SK-N-MC (cell line): ENCODE measurements at places on chromosomes 6 and 20.

GRCh38 chr20:46809706-46810360 is 84.8 kb upstream of the EYA2 start:
- DNase-seq: no peak

DNA sequence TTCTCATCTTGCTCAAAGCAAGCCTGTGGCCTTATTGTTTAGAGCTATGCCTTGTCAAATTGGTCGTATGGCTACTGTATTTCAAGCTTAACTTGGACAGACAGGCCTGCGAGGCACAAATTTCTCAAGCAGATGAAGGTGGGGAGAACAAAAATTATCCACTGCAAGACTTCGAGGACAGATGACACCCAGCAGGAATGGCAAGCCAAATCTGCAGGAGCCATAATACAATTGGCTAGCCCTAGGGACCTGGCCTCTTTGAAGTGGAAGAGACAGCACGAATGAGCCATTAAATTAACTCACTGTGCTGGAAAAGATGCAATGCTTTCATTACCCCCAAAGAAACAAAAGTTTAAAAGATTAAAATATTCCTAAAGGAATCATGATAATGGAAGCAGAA is 5.0 kb upstream of the BLOC1S5 start:
- DNase-seq: no peak

- DNase-seq: no peak
These were observed 24.1 kb downstream of the ZHX3 start for GRCh38 chr20:41293269-41294037.

DNA sequence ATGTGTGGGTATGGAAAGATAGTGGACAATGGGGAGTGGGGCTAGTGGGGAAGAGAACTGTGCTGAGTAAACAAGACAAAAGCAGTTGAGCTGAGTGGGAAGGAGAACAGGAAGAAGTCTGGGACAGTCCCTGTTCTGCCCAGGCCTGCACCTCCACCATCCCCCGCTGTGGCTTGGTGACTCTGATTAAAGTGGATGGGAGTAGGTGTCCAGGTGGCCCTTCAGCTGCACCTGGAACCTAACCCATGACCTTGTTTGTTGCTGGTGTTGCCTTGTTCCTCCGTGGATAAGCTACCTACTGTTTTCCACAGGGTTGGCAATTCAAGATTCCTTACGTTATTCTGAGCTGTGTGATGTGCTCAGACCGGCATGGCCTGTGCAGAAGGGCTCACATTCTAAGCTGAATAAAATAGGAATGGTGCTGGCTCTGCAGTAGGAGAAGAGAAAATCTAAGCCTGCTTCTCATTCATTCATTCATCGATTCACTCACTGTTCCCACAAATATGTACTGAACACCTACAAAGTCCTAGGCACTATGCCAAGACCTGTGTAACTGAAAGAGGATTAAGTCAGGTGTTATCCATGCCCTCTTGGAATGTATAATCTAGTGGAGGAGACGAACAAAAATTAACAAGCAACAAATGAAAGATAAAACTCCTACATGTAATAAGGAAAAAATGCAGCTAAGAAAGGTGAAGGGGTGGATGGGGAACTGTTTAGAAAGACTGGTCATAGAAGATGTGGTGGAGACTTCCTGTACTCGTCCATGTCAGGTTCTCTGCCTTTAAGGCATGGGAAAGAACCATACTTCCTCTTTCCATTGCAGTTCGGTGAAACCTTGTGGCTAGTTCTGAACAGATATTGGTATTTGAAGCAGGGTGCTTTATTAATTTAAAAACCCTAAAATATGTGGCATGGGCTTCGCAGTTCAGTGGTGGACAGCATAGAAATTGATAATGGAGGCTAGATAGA is 10.1 kb upstream of the CALHM6 start:
- no peak for DNase-seq

DNA sequence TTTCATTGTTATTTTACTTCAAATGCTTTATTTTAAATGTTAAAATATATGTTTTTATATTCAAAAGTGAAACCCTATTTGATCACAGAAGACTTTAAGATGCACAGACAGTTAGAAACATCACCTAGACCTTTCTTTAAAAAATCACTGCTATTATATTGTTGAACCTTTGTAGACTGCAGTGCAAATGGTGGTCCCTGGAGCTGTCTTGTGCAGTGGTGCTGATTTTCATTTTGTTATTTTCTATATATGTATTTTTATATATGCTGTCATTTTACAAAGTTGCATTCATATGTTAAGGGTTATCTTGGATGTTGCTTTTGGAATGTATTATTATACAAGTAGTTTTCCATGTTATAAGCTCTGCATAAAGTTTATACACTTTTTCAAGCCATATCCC is 18.7 kb upstream of the HLA-B start:
- DNase-seq: no peak

DNA sequence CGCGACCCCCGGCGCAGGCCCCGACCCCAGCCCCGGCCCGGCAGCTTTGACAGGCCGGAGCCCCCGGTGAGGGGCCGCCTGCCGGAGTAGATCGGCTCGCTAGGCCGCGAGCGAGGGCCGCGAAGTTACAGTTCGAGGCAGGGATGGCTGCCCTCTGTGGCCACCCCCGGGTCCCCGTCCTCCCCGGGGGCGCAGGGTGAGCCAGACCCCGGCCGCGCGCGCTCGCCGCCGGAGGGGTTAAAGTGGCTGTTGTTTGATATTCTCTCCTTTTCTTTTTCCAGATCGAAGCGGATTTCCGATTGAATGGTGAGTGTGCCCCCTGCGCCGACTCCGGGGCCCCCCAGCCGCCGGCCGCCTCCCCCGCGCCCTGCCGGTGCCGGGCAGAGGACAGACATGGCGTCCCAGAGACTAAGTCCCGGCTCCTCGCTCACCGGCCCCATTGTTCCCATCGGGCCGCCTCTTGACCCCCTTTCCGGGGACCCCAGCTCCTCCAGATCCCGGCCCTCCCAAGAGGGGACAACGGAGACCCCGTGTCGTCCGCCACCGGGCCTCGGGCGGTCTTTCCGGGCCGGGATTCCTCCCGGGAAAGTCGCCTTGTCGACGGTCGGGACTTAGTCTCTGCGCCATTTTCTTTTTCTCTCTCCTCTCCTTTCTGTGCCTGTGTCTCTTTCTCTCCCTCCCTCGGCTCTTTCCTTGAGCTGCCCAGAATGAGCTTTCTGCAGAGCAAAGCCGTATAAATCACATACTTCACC is 704 bp downstream of the TOP1 start:
- no peak for DNase-seq

DNA sequence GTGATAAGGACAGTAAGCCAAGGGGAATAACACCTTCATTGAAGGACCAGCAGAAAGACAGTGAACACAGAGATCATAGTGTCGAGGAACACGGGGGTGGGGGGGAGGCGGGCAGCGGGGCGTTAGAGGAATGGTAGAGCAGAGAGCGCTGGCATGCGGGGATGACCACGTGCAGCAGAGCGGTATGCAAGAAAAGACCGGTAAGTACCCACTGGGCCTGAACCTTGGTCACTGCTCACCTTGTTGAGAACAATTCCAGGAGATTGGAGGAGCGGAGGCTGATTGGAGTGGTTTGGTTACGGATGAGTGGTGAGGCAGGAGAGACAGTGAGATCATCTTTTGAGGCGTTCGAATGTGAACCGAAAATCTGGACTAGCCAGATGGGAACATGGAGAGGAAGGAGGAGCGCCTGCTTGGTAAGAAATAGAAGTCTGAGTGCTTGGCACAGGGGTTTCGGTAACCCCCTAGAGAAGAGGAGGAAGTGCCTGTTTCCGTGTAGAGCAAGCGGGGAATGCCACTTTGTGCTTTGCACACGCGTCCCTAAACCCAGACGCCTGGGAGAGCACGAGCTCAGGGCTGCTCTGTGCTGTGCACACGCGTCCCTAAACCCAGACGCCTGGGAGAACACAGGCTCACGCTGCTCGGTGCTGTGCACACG is 70.0 kb downstream of the FAM120B start:
- no peak for DNase-seq

DNA sequence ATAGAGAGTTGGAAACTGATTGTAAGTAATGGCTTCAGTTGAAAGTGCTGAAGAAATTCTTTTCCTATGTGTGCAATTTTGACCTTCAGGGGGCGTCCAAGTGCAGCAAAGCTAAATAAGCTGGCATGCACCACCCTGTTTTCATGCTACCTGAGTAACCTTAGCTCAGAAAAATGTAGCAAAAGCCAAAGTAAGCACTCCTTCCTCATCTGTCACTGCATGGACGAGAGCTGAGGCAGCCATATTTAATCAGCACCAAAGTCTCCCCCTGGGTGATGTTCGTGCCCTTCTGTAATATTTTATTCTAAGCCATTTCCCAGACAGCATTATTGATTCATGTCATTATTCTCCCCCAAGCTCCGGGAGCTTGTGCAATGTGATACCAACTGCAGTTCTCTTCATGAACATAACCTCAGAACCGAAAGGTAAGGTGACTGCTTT is 123.1 kb downstream of the RPS12 start:
- peak; percentile 28 for DNase-seq

DNA sequence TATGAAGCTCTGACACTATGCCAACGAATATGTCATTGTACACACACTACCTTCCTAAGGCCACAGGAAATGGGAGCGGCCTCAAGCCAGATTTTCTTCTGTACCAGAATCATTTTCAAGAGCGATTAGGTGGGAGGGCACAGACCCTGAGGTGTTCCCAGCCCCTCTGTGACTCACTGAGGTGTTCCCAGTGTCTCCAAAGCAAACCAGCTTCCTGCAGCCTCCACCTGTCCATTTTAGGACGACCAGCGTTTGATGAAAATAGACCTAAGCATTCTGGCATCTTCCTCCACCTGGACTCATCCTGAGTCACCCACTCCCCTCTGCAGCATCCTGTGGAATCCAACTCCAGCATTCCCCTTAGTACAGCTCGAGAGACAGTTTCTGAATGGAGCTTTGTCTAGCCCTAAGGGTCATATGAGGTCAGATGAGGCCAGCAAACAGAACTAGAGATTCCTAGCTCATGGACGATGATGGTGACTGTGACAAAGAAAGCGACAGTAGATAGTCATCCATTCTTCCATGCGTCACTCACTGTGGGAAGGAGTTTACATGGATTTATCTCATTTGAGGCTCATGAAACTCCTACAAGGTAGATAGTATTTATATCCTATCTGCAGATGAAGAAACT is 203.4 kb downstream of the PTPRT start:
- no peak for DNase-seq

DNA sequence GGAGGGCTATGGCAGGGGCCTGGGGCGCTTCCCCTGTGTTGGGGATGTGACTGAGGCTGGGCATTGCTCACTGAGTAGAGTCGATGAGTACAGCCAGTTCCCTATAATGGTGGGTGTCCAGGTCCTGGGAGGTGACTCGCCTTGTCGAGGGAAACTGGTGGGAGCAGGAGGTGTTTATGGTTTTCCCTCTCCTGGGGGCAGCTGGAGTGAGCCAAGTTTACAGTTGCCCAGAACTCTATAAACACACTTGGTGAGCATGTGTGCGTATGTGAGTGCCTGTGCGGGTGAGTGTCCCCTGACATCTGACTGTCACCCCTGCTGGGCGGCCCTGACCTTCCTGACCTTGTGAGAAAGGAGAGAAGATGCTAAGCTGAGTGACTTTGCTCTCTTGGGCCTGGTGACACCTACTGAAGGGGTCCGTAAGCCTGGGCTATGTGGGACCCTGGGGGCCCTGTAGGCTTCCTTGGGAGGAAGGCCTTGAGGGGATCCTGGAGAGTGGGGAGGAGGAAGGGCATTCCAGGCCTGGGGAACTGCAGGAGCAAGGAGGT is 65.9 kb downstream of the VEGFA start:
- DNase-seq: no peak

- DNase-seq: no peak
These were observed 131.0 kb upstream of the DTNBP1 start for GRCh38 chr6:15793826-15794225.

DNA sequence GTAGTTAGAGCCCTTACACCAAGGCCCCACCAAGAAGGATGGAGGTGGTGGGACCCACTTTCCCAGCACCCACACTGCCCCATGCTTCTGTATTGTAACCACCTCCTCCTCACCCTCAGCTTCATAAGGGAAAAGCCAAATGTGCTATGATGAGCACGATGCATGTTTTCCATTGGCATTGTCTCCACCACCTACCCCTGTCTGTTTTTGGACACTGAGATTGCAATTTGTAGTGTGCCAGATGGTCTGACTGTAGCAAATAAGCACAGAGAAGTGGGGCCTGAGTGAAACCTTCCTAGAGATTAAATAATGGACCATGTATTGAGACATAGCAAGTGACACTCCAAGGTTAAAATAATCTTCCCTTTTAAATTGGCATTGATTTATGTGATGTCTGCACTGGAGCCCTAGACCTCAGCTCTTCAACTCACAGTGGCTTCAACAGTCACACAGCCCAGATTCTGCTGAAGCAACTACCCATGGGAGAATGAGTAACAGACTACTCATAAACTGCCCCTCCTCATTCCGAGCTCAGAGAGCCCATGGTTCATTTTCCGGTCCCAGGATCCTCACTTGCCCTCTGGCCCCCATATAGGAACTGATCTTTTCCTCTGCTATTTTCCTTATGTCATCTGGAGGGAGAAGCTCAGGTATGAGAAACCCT is 177.9 kb downstream of the COL9A1 start:
- no peak for DNase-seq

- DNase-seq: no peak
These were observed 3.1 kb downstream of the SHPRH start for GRCh38 chr6:145960918-145961589.

- no peak for DNase-seq
These were observed 38.7 kb downstream of the TRAF3IP2 start for GRCh38 chr6:111566873-111567517.

GRCh38 chr6:15076565-15076964 is 169.3 kb upstream of the JARID2 start:
- no peak for DNase-seq

DNA sequence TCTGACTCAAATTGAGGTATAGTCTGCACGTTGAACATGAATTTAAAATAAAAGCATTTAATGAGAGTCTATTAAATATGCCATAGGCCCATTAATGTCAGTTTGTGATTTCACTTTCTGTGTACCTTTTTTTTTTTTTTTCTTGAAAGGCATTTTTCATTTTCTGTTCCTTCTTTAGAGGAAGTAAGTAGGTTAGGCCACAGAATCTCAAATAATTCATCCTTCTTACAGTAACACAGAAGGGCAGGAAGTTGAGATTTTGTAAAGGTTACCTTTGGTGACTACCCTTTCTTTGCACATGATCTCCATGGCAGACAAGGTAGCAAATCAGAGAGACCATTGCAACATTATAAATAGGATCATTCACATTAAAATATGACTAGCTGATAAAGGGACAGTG is 9.6 kb downstream of the L3MBTL3 start:
- no peak for DNase-seq

GRCh38 chr6:112416866-112417265 is 69.7 kb downstream of the RFPL4B start:
- DNase-seq: no peak
